Stimulated activated CD8-positive, alpha-beta memory T cell treated with anti-CD3 and anti-CD28 coated beads, Interleukin-4, amount 100 ng/mL, for 4 hours (primary cell): ENCODE measurements at places on chromosomes 5 and 9.

DNA sequence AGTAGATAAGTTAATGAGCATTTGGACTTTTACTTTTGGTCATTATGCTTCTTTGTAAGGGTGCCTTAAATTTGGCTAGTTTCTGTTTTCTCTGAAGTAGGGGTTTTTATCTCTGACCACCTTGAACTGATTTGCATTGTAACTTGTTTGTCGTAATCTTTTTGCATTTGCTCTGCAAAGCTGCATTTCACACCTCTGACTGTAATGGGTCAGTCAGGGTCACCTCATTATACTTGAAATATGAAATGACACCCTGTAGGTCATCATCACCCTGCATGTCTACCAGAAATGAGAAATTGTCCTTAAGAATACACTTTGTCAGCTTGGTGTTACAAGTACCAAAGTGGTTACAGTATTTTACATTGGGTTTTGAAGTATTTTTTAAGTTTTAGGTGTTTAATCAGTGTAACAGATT, 74.0 kb downstream of the KCNN2 start:
- DNase-seq = no peak

- DNase-seq = no peak
Measured at GRCh38 chr9:110877374-110877773, 160.9 kb downstream of the LPAR1 start.

- no peak for DNase-seq
Measured at GRCh38 chr9:87499424-87500017, 1.9 kb downstream of the DAPK1 start.

GRCh38 chr5:84549054-84549453, 164.4 kb upstream of the EDIL3 start:
- no peak for DNase-seq

DNA sequence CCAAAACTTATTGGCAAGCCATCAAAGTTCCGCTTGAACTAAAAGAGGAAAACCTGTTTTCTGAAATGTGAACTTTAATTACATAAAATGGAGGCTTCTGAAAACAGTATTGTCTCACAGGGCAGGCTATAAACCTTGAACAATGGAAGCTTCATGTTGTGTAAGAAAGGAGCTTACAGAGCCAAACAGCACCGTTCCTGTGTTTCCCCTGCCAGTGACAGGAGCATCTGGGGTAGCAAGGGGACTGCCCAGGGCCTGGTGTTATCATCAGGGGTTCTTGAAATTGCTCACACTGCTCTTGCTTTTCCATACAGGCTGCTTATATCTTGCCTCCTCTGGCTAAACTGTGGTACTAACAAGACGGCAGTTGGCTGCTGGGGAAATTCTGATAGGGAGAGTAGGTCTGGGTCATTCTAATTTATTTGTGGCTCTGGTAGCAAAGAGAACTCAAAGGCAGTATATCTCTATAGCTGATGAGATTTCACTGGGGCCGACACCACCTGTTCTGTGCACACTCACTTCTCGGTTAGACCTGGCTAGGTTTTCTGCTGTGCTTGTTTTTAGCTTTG, 40.4 kb downstream of the BASP1 start:
- no peak for DNase-seq

DNA sequence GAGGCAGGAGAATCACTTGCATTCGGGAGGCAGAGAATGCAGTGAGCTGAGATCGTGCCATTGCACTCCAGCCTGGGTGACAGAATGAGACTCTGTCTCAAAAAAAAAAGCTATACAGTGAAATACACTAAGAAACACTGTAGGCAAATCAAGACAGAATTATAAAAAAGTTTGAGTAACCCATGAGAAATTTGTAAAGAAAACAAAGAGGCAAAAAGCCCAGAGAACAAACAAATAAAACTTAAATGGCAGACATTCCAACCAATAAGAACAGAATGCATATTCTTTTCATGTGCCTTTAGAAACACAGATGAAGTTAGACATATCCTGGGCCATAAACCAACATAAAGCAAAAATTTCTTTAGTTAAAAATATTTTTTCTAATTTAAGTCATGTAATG, 30.6 kb downstream of the ZNF169 start:
- DNase-seq = no peak

GRCh38 chr5:41763081-41763480, 107.1 kb downstream of the OXCT1 start:
- DNase-seq = no peak

DNA sequence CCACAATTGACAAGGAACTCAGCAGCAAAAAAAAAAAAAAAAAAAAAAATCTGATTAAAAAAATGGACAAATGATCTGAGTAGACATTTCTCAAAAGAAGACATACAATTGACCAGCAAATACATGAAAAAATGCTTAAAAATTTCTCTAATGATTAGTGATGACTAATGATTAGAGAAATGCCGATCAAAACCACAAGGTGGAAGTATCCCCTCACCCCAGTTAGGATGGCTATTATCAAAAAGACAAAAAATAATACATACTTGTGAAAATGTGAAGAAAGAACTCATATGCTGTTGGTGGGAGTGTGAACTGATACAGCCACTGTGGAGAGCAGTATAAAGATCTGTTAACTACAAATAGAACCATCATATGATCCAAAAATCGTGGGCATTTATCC, 245.3 kb downstream of the OSTF1 start:
- DNase-seq = no peak

- DNase-seq = no peak
Measured at GRCh38 chr5:119200795-119201194, 129.9 kb downstream of the DMXL1 start.

DNA sequence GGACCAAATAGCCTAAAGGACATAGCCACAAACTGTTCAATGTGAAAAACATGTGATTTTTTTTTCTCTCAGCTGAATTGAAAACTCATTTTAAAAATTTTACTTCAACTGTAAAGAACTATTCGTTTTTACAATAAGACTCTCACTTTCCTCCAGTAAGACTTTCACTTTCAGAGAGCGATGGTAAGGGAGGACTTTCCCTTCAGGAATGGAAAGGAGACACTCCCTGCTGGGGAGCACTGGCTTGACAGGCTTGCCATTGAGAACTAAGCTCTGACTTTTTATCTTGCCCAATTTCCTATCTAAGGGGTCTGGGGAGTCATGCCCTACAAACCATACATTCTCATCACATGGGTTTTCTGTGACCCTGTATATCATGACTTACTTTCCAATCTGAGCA, 186.7 kb downstream of the CFAP90 start:
- no peak for DNase-seq

GRCh38 chr5:131357739-131358561, 94.1 kb downstream of the CDC42SE2 start:
- DNase-seq = no peak
